Osteoblast (primary cell): ENCODE measurements at places on chromosomes 13 and 19. TPM values are rescaled to one million over a fixed set of nuclear protein-coding genes. Genes with fewer than 3 reads are reported as not detected.

ZNF616 gene
- total RNA-seq = 9.8 and 12.7 TPM in 2 replicates

ZBTB32 gene
- total RNA-seq = not detected in 2 replicates

PEX11G gene
- 2.9 and 4.1 TPM in 2 replicates for total RNA-seq

TNFAIP8L1 gene
- total RNA-seq = 1.8 TPM in 2 replicates

MICU2 gene
- 41.0 and 46.0 TPM in 2 replicates for total RNA-seq

CYP4F12 gene
- not detected in 2 replicates for total RNA-seq

- peak; percentile 89 for DNase-seq
Measured at GRCh38 chr19:41870401-41870873, 6.6 kb upstream of the CD79A start.

- no peak for DNase-seq
Measured at GRCh38 chr13:59299584-59299983, 864.1 kb downstream of the DIAPH3 start.

GRCh38 chr13:47017476-47017875, 120.6 kb upstream of the HTR2A start:
- DNase-seq = no peak

- DNase-seq = peak; percentile 87
Measured at GRCh38 chr19:6811906-6812305, 39.4 kb downstream of the VAV1 start.

DNA sequence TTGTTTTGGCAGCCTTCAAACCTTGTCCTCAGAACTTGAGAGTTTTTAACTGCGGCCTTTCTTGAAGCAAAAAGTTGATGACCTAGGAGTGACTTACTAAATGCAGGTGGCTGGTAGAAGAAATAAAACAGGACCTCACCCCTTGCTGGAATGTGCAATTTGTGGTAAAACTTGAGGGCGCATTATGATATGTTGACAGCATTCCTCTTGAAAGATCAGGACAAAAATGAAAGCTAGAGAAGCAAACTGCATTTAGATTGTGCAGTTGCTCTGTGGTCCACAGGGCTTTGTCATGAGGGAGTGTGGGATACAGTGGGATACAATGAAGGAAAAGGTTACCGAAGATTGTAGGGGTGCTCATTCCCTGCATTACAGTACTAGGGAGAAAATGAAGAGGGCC, 504.2 kb downstream of the GPC6 start:
- no peak for DNase-seq

- DNase-seq = no peak
Measured at GRCh38 chr13:104382951-104383350, 1316.7 kb upstream of the SLC10A2 start.

DNA sequence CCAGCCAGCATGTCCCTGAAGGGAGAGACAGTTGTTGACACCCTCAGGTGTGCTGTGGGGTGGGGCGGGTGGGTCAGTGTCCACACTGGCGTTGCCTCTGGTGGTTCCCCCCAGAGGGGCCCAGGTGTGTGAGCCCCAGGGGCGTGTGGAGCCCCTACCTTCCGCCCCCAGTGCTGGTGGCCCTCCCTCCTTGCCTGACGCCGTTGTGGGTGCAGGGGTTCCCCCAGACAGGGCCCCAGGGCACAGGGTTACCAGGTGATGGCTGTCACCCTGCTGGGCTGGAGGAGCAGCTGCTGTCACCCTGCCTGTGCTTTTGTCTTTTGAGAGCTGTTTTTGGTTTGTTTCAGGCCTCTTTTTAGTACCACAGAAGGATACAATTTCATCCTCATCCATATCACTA, 27.2 kb downstream of the ATP4B start:
- no peak for DNase-seq

GRCh38 chr13:113562085-113562749, 22.3 kb upstream of the TFDP1 start:
- DNase-seq = peak; percentile 98

- DNase-seq = no peak
Measured at GRCh38 chr19:51125421-51126075, 842 bp downstream of the SIGLEC9 start.

DNA sequence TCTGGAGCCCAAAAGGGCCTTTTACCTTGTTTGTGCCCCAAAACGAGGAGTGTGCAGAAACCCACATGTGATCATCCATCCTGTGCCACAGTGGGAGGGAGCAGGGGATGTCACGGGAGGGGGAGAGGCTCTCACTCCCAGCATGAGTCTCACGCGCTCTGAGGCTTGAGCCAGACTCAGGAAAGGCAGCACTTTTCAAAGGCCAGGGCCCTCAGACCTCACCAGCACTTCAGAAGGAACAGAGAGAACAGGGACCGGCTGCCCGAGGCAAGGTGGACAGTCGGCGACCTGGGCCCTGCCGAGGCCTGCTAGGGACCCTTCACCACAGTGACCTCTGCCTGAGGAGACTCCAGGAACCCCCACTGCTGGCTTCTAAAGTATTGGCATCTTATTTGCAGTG, 71.7 kb upstream of the WASF3 start:
- DNase-seq = no peak

DNA sequence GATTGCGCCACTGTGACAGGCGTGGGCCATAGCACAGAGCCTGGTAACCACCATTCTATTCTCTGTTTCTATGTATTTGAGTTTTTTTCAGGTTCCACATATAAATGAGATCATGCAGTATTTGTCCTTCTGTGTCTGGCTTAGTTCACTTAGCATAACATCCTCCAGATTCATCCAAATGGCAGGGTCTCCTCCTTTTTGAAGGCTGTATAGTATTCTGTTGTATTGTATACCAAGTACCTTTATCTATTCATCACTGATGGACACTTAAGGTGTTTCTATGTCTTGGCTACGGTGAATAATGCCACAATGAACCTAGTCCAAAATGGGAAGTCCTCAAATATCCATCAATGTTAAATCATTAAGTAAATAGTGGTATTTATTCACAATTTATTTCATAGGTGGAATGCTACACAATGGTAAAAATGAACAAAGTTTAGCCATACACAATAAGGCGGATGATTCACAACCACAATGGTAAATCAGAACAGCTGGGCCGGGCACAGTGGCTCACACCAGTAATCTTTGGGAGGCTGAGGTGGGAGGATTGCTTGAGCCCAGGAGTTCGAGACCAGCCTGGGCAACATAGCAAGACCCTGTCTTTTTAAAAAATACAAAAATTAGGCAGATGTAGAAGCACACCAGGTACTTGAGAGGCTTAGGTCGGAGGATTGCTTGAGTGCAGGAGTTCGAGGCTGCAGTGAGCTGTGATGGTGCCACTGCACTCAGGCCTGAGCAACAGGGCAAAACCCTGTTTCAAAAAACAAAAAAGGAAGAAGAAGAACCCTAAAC, 8.4 kb upstream of the GRAMD1A start:
- DNase-seq = no peak

DNA sequence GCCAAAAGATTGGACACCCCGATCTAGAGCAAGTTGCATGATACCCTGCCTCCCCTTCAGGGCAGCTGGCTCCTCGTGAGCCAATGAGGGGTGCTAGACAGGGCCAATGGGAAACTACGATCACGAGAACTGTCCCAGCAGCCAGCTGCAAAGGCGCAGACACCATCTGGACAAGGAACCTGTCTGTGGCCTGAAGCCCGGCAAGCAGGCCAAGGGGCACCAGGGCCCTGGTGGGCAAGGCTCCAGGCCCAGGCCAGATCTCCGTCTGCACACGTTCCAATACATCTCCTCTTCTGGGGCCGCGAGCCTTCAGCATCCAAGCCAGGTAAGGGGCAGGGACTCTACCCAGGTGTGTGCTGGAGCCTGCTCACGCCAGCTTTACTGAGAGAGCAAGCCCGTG, 20.2 kb downstream of the MED26 start:
- no peak for DNase-seq

DNA sequence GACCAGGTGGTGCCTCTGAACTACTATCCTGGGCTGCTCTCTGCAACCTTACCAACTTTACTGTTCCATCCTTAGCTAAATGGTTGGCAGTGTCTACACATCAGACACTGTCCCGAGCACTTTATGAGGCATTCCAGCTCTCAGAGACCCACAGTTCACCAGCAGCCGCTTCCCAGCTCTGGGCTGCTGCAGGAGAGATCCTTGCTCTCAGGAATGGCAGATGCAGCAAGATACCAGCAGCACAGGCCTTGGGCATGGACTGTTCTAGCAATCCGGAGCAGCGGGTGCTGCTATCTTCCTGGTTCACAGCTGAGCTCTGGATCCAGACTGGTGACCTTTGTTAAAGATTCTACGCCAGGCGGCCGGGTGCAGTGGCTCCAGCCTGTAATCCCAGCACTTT, 3.3 kb upstream of the LPAR2 start:
- DNase-seq = peak; percentile 62
